ENCODE measurements at places on chromosomes 3 and 15. TPM values are rescaled to one million over a fixed set of nuclear protein-coding genes. Genes with fewer than 3 reads are reported as not detected.

Gene TICRR
- not detected for total RNA-seq

Gene RARRES1
- total RNA-seq = 63.8 TPM

Gene GPD1L
- total RNA-seq = 32.8 TPM

Gene CTXN2
- total RNA-seq = not detected

All from thoracic aorta (tissue), 2 donors.